ENCODE measurements at places on chromosomes 11 and 22.

- DNase-seq, result no peak
Measured at GRCh38 chr22:33850724-33851123, 69.6 kb downstream of the LARGE1 start.

GRCh38 chr11:130076778-130077481 lies 7.2 kb downstream of the APLP2 start:
- no peak for DNase-seq

- DNase-seq, result no peak
Measured at GRCh38 chr11:43708776-43709175, 28.2 kb downstream of the HSD17B12 start.

DNA sequence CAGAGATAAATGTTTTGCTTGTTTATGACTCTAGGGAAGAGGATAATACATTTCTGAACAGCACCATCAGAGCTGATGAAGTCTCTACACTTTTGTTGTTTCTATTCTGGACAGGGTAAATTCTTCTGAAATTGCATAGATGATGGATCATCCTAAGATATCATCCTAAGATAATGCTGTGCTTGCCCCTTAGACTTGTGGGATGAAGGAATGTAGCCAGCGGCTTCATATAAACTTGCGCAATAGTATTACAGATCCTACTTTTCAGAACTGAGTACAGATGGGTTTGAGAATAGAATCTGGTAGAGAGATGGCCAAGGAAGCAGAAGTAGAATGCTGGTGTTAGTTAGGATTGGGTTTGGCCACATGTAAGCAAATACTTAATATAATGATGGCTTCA lies 61.0 kb downstream of the NCAM1 start:
- DNase-seq, result no peak

- DNase-seq, result no peak
Measured at GRCh38 chr11:35058669-35059434, 80.1 kb upstream of the CD44 start.

GRCh38 chr11:44388828-44389657 lies 79.1 kb upstream of the ALX4 start:
- no peak for DNase-seq

DNA sequence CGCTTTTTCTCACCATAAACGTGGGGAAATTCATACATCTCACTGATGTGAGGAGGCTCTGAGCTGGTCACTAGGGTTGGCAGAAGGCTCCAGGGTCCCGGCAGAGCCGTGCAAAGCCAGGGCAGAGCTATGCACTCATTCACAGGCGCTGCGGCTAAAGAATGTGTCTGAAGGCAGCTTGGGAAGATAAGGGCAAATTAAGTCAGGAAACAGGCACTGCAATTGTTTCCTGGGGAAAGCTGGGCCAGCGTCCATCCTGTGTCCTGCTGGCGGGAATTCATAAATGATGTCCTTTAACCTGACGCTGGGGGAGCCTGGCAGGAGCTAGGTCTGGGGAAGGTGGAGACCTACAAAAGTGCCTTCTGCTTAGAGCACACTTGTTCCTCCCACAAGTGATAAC lies 27.6 kb downstream of the PKNOX2 start:
- DNase-seq, result no peak

GRCh38 chr11:10664496-10664895 lies 29.1 kb downstream of the IRAG1 start:
- DNase-seq, result no peak

DNA sequence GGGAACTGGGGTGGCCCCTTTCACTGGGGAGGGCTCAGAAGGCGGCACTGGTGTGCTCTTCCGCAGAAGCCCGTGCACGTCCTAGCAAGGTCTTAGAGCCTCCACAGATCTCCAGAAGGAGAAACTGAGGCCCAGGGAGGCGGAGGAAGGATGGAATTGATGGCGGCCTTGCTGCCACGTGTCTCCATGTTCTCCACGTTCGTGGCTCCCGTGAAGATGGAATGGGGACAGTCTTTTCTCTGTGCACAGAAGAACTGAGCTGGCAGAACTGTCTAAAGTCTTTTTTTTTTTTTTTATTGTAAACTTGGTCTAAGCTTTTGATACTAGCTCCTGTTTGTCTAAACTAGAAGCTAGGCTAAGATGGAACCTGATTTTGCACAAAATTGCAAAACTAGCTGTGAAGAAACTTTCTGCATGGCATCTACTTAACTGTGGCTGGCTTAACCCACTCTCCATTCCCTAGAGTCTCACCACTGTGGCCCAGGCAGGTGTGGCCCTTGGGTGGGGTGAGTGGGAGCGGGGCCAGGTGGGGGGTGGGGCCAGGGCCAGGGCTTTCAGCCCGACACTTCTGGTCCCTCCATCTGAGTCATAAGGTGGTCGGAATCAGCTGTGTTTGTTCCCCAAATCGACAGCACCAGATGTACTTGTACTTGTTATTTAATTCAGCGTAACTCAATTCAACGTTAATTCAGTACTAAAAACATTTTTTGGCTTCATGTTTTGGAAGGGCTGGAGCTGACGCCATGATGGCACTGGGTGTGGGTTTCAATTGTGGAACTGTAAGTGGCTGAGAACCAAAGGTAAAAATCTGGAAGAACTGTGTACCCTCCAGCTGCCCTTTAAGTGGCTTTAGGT lies 120.7 kb downstream of the MPPED1 start:
- no peak for DNase-seq

GRCh38 chr11:74265256-74265655 lies 46.2 kb downstream of the P4HA3 start:
- no peak for DNase-seq

GRCh38 chr22:32743046-32743445 lies 58.5 kb upstream of the TIMP3 start:
- DNase-seq, result no peak

DNA sequence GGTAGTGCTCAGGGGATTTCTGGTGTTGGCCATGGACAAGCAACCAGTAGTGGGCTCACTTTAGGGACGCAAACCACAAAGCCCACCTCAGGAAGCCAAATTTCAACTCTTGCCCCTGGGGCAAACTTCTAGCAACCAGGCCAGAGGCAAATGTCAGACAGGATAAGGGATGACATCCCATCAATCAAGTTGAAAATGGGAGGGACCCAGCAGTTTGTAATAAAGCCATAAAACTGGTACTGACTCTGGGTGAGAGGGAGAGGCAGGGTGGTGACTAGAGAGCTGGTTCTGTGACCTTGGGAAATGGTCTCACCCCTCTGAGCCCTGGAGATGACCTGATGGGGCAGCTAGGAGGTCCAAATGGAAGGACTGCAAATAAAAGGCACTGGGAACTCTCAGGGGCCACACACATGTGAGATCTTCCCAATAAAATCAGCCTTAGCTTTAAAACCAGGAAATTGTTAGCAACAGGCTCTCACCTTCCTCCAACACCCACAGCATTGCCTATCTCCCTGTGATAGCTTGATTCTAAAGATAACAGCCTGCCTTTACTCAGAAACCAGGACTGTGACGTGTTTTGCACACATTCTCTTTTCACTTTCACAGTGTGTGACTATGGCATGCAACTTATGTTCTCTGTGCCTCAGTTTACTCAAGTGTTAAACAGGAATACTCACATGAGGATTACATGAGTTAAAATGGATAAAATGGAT lies 6.4 kb upstream of the TBC1D10A start:
- DNase-seq, result no peak

- DNase-seq, result no peak
Measured at GRCh38 chr11:118625976-118626375, 18.6 kb downstream of the PHLDB1 start.

DNA sequence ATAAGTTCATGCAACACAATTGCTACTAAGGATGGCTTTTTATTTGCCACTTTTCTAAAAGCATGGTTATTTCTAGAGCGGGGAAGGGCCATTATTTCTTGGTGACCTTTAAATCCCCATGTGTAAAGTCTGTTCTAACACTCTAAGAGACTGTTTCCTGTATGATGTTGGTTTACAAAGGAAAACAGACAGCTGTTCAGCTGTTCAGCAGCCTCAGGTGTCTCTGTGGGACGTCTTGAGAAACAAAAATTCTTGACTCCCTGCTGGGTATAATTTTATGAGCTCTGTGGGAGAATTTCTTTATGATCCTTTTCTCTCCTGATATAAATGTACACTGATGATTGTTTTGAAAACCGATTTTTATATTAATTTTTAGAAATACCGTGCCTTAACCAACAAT lies 13.9 kb downstream of the MUC15 start:
- no peak for DNase-seq

GRCh38 chr11:129969920-129970319 lies 32.7 kb downstream of the PRDM10 start:
- DNase-seq, result no peak

GRCh38 chr11:22456993-22457762 lies 119.0 kb downstream of the SLC17A6 start:
- DNase-seq, result no peak

- no peak for DNase-seq
Measured at GRCh38 chr11:125378571-125378970, 117.5 kb downstream of the FEZ1 start.

- peak; percentile 60 for DNase-seq
Measured at GRCh38 chr11:107563702-107564101, 1.8 kb downstream of the ALKBH8 start.

DNA sequence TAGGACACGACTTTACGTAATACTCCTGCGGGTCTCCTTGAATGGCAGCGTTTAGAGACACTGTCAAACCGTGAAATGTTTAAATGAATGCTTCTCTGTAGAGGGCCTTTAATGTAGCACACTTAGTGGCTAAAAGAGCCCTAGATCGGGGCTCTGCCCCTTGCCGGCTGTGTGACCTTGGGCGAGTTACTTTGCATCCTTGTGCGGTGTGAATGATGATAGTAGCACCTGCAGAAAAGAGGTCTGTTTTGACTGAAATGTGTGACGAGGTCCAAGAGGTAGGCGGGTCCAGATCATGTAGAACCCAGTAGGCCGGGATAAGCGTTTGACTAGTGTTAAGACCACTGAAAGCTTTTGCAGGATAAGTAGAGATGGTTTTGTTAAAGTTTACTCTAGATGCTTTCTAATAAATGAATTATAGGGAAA lies 866 bp downstream of the MED17 start:
- no peak for DNase-seq

- no peak for DNase-seq
Measured at GRCh38 chr11:113549611-113550578, 74.7 kb upstream of the DRD2 start.

DNA sequence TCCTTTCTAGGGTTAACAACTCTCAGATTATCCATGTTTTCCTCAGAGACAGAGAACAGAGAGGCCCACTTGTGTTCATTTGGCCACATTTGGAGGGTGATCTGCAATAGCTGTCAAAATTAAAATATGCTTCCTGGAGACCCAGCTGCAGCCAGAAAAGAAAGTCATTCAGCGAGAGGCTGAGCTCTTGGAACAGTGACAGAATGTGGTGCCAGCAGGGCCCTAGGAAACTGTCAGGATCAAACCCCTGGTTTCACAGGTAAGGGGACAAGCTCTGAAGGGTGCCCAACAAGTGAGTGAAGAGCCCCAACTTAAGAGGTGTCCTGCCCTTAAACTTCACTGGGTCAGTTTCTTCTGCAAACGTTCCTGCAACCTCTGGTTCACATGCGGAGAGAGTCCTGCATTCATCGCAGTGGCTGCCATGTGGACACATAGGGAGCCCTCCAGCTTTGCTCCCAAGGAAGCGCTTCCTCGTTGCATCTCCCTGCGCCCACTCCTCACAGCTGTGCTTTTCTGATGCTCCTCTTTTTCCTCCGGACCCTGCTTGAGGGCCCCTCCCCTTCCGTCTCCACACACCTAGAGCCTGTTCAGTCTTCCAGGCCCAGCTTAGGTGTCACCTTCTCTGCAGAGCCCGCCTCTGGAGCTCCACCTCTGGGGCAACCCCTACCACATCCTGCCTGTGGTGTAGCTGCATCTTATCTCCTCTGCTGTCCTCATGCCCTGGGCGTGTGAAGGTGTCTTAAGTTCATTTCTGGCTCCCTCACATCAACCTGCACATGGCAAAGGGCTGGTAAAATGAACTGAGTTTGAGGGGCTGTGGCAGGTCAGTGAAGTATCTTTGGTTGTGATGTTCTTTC lies 3.9 kb downstream of the UCP3 start:
- no peak for DNase-seq

DNA sequence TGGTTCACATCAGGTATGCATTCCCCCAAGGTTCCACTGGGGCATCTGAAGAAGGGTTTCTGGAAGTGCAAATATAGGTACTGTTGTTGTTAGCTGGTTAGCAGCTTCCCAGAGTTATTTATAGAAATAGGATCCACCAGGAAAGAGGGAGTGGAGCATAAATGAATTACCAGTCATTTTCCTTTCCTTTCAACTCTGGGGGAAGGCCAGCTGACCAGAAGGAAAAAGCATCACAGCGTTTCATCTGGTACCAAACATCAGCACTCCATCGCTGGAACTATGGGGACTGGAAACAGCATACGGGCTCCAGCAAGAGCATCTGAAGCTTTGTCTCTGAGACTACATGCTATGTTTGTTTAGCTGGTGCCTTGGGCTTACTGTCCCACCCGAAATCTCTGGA lies 378.2 kb upstream of the NARS2 start:
- DNase-seq, result no peak

GRCh38 chr22:39087881-39088684 lies 9.0 kb upstream of the APOBEC3H start:
- no peak for DNase-seq

GRCh38 chr11:124920870-124921609 lies 2.0 kb downstream of the HEPN1 start:
- DNase-seq, result peak; percentile 76

DNA sequence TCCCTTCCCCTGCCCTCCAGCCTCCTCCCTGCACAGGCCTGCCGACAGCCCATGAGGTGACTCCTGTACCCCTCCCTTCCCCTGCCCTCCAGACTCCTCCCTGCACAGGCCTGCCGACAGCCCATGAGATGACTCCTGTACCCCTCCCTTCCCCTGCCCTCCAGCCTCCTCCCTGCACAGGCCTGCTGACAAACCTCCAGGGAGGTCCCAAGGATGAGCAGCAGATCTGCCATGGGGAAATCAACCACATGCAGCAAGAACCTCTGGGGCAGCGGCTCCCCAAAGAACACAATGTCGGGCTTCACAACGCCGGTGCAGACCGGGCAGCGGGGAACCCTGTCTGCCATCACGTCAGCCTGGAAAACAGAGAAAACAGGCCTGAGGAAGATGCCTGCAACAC lies 12.3 kb downstream of the SIRT3 start:
- DNase-seq, result no peak

DNA sequence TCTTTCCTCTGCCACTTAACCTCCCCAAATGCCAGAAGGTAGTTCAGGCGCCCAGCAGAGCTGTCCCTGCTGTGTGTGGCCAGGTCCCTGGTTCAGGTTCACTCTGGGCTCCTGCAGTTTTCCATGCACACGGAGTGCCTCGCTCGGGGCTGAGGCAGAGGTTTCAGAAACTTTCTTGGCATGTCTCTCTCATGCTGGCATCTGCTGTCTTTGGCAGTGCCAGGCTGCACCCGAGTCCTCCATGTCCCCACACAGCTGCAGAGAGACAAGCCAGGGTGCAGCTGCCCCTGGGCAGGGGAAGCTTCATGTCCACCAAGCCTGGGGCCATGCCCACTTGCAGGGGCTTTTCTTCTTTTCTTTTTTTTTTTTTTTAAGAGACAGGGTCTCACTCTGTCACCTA lies 7.0 kb upstream of the NEFH start:
- no peak for DNase-seq

GRCh38 chr11:58958500-58958899 lies 19.2 kb downstream of the GLYATL1 start:
- DNase-seq, result peak; percentile 17

- peak; percentile 78 for DNase-seq
Measured at GRCh38 chr11:11966826-11967668, 41.4 kb downstream of the DKK3 start.

DNA sequence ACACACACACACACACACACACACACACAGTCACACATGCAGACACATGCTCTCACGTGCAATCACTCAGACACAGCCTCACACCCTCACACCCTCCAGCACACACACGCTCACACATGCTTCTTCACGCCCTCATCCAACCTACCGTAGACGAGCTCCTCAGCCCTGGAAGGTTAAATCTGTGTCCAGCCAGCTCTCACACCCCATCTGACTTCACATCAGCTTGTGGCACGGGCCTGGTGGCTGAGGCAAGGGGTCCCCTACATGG lies 1.3 kb upstream of the SCUBE1 start:
- DNase-seq, result no peak

Data from AG20443 (cell line).